ENCODE measurements at places on chromosomes 4 and X.

DNA sequence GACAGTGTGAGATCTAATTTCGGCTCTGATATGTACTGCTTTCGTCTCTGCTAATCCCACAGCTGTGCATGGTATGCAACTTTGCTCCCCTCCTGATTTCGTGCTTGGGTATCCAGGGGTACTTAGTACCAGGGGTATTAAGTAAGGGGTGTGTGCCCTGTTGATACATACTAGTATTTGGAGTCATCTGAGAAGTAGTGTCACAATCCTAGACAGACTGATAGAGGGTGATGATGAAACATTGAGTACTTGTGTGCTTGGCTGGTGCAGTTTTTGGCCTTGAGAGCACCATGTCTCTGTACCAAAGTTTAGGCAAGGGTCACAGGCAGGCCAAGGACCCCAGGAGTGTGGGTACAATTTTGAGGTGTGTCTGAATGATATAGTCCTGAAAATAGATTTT, 10.9 kb downstream of the GPAT3 start:
- DNase-seq = no peak

DNA sequence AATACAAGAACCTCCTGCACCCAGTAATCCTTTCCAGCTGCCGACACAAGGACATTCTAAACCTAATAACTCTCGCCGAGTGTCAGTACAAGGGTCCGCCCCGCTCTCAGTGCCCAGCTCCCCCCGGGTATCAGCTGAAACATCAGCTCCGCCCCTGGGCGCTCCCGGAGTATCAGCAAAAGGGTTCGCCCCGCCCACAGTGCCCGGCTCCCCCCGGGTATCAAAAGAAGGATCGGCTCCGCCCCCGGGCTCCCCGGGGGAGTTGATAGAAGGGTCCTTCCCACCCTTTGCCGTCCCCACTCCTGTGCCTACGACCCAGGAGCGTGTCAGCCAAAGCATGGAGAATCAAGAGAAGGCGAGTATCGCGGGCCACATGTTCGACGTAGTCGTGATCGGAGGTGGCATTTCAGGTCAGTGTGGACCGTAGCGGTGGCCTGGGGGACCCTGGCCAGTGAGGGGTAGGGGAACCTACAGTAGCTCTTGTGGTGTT, at the start of gene MAOA:
MAOA (plus strand) TSS at position 295 of the 490 bp plus-strand sequence; CDS start at position 338, 43 bp downstream.
- peak; percentile 95 for DNase-seq

- DNase-seq = no peak
Observed at GRCh38 chrX:133859336-133859735, 126.1 kb downstream of the GPC3 start.

GRCh38 chr4:122967231-122967630, 44.8 kb upstream of the NUDT6 start:
- no peak for DNase-seq

DNA sequence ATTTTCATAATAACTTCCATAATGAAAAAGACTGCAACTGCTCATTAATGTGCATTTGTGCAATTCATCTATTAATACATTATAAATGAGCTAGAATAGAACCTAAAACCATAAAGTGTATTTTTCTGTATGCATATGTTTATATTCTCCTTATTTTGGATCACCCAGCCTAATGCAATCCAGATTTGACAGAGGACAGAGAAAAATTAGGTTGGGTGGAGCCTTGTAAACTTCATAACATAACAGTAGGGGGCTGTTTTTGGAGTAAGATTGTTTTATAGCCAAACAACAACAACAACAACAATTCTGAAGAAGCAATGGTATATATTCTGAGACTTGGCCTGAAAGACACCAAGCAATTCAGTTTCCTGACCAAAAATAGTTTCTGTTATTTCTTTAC, 615.3 kb upstream of the SLIT2 start:
- DNase-seq = no peak

GRCh38 chr4:155164718-155165117, 43.7 kb upstream of the NPY2R start:
- no peak for DNase-seq

- DNase-seq = peak; percentile 65
Observed at GRCh38 chr4:2266181-2266580, 4.3 kb upstream of the MXD4 start.

- peak; percentile 64 for DNase-seq
Observed at GRCh38 chrX:53089224-53089842, 4.6 kb upstream of the KANTR start.

DNA sequence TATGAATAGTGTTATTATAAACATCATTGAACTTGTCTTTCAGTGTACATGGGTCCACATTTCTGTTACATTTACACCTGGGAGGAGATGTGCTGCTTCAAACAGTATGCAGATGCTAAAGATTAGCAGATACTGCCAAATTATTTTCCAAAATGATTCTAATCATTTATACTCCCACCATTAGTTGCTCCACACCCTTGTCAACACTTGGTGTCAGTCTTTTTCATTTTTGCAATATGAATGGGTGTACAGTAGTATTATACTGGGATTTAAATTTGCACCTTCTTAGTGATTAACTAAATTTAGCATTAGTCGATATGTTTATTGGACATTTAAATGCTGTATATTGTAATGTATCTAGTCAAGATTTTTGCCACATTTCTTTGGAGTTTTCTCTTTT, 131.6 kb upstream of the GRID2 start:
- DNase-seq = no peak

DNA sequence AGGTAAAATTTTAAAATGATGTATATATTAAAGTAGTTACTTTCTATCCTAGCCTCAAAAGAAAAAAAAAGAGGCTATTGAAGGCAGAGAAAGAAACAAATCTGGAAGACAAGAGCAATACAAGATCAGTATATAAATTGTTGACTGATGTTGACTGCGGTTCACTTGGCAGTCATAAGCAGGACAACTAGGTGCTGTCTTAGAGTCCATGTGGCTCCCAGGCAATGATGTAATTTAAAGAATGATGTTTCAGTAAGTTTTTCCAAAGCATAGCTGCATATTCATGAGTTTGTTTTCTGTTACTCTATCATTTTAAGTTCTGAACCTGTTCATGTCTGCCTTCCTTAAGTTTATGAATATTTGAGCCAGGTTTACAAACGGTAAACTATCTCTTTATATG, 630.2 kb downstream of the FAT4 start:
- no peak for DNase-seq

GRCh38 chr4:161376275-161376674, 787.5 kb downstream of the FSTL5 start:
- DNase-seq = no peak

DNA sequence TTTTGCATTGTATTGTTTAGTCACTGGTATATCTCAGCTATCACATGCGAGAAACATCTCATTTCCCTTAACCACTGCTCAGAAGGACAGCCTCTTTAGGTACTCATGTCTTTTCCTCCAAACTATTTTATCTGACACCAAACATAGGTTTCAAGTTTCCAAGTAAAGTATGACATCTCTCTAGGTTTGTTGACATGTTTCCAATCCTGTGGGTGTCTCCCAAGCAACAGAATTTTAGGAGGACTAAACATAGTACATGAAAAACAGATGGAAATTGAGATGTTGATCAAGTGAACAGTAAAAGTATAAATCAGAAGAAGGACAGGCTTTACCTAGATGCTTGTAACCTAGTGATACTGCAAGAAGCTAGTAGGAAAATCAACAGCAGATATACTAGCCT, 371.4 kb downstream of the DTHD1 start:
- no peak for DNase-seq

DNA sequence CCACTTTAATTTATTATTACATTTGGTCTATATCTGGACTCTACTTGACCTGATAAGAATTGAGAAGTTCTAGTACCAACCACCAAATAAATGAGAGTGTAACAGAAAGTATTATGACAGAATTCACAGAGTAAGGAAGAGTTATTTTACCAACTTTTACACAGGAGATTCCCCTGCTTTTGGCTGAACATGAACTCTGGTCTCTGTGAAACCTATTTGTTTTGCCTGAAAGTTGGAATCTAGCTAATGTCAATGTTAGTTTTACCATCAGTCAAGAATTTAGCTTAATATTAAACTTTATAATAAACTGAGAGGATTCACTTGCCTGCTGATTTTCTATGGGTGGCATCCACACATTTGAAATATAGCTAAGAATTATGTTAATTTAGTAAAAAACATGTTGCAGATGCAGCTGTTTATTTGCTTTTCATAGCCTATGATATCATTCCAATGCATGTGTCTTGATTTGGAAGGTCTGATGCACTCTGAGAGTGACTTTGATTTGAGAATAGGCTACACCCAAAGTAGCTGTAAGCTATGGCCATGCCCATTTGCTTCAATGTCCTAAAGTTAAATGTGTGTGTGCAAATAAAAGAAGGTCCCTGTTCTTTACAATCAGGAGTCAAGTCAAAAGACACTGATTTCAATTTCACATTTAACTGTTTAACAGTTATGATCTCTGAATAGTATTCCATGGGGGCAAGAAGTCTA, 150.9 kb upstream of the RASGEF1B start:
- DNase-seq = no peak

- DNase-seq = no peak
Observed at GRCh38 chrX:150037041-150037440, 98.8 kb upstream of the EOLA2 start.

DNA sequence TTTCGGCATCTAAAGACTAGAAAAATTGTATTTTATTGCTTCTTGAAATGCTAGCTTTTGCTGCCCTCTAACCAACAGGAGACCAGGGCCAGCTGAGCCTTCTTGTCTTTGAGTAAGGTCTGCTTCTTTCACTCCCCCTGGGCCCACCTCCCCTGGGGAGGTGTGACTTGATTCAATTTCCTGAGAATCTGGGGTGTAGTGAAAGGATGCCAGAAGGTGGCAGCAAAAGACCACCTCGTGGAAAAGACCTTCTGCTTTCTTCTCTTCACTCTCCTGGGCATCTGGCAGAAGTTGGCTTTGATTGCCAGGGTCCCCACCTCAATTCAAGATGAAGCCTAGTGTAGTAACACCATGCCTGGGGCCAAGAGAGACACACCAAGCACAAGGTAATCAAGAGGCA, 96.5 kb upstream of the MAOA start:
- DNase-seq = peak; percentile 66

DNA sequence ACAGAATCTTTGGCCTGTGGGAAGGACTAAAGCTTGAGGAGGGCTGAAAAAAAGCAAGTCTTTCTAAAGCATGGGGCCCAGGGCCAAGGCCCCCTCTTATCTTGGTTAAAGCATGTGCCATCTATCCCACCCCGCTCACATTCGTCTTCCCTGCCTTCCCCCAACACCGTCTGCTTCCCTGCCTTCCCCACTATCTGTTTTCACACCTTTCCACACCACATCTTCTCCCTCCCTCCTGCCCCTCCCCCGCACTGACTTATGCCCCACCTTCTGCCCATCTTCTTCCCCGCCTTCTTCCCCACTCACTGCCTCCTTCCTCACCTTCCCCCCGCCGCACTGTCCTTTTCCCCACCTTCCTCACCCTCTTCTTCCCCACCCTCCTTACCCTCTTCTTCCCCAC, 890 bp upstream of the NAP1L5 start:
- DNase-seq = no peak

DNA sequence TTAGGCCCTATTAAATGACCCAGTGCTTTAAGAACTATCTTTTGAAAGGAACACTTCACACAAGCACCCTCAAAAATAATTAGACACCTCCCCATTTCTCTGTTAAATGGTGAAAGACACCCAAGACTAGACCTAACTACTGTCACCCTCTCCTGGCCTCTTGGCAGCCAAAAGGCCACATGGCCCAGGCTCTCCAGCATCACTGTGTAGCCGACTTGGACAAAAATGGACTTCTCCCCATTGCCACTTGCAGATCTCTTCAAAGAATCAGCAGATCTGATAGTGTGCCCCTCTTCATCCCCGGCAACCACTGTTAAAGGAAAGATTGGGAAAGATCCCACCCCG, 2.0 kb downstream of the MID1IP1 start:
- no peak for DNase-seq

DNA sequence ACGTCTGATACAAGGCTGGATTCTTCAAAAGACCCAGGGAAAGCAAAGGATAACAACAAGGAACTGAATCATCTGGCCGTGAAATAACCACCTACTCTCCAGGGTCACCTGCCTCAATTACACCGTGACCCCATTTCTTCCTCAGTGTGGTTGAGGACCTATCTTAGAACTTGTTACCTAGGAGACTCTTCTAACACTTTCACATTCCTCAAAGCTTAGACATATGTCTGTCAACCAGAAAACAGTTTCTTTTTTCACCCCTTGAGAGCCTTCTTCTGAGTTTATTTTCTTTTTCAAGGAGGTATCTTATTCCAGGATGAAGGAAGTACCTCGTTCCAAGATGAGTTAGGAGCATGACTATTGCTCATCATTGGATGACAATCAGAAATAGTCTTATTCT, 337.8 kb downstream of the ARHGAP24 start:
- DNase-seq = no peak

- DNase-seq = no peak
Observed at GRCh38 chr4:18518098-18518497, 496.5 kb upstream of the LCORL start.

- no peak for DNase-seq
Observed at GRCh38 chr4:71442336-71442735, 103.5 kb downstream of the SLC4A4 start.

DNA sequence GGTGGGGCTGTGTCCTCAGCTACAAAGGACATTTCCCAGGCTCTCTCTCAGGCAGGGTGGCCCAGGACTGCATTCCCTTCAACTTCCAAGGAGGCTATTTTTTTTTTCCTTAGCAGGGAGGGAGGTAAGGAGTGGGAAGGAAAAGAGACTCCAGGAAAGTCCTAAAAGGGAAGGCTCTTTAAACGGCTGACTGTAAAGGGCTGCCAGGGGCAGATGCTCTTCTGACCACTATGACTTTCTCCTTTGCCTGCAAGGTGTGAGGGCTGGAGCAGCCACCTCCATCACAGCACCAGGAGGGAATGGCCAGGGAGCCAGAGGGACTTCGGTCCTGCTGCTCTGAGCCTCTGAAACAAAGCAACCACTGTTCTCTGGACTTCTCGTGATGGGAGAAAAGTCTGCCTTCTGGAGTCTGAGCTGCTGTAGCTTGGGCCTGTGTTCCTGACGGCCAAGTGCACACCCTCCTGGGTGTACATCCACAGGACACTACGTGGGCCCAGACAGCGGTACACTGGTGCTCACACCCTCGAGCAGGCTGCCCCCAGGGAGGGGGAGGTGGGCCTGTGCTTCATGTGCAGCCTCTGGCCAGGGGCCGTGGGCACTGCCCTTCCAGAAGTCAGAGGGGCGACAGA, 17.9 kb downstream of the NAT8L start:
- peak; percentile 48 for DNase-seq

GRCh38 chrX:21408788-21409187, 34.6 kb downstream of the CNKSR2 start:
- DNase-seq = no peak

Measured in tibial artery (tissue), 4 donors.